ENCODE measurements at places on chromosomes 16 and 17. TPM values are rescaled to one million over a fixed set of nuclear protein-coding genes. Genes with fewer than 3 reads are reported as not detected.

Gene MYH2
- not detected for polyA plus RNA-seq

Gene CALB2
- not detected for polyA plus RNA-seq

Gene PLXDC1
- 5.4 TPM for polyA plus RNA-seq

Gene PAQR4
- polyA plus RNA-seq, result 12.0 TPM

Gene ZNF423
- polyA plus RNA-seq, result 23.1 TPM

GRCh38 chr17:27408891-27409290 is 47.4 kb upstream of the KSR1 start:
- DNase-seq, result no peak

DNA sequence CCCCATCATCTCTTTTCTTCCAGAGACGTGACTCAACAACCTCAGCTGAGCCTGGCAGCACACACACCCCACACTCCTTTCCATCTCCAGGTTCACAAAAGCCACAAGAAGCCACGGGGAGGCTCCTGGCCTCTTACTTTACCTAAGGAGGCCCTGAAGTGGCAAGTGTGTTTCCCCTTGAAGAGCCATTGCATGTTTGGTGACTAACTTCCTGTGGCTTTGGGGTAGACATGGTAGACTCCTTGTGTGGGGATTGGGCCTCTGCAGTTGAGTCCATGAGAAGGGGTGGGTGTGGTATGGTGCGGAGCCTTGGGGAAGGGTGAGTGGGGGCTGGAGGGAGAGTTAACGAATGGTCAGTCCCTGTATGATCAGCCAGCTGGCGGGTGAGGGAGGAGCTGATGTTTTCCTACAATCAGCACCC is 24.2 kb downstream of the SAP30BP start:
- no peak for DNase-seq

- DNase-seq, result no peak
Measured at GRCh38 chr17:46978489-46979146, 435 bp downstream of the RPRML start.

- no peak for DNase-seq
Measured at GRCh38 chr17:81277946-81278693, 17.0 kb downstream of the SLC38A10 start.

DNA sequence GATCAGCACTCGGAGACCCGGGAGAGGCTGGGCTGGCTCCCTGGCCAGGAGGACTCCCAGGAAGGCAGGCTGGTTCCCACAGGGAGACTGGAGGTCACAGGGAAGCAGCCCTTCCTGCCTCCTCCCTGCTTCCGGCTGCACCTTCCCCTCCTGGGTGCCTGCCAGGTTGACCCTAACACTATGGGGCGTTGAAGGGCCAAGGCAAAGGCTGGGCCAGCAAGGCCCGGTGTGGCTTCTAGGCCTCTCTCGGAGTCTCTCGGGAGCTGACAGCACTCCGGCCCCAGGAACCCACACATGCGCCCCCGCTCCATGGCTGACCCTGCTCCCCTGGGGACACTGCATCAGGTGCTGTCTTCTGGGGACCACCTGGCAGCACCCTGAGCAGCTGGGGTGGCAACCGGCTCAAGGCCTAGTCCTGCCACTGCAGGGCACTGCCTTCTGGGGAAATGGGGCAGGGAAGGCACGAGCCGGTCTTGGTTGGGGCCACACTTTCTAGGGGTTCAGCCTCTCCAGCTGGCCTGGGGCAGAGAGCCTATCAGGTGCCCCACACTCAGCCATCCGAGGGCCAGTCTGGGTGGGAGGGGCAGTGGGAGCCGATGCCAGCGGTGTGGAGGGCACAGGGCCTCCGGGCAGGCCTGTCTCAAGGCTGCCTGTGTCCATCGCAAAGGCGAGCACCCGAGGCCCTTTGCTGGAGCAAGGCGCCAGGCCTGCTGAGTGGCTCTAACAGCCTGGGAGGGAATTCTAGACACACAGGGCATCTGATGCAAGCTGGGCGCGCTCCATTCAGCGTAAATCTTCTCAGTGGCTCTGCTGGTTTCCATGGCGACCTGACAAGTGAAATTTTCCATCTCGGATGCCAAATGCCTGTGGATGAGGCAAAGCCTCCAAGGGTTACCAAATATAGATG is 5.6 kb upstream of the MTSS2 start:
- peak; percentile 89 for DNase-seq

GRCh38 chr17:28506763-28507487 is 777 bp downstream of the FOXN1 start:
- DNase-seq, result no peak

Measured in right lung (tissue), 10 donors.